ENCODE measurements at places on chromosomes 13 and 19. TPM values are rescaled to one million over a fixed set of nuclear protein-coding genes. Genes with fewer than 3 reads are reported as not detected.

DNA sequence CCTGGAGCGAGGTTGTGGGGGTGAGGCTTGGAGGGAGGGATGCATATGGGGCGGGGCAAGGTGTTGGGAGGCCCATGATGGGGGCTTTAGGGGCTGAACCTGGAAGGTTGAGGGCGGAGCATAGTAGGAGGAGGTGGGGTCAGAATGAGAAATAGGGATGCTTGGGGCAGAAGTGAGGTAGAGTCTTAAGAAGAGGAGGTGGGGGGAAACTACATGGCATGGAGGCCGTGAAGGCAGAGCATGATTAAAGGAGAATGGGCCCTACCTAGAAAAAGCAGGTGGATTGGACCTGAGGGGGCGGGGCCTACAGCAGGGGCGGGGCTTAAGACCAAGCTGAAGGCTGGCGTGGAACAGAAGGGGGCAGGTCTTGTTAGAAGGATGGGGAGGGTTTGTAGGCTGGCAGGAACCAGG is 799 bp downstream of the NR1H2 start:
- no peak for DNase-seq

DNA sequence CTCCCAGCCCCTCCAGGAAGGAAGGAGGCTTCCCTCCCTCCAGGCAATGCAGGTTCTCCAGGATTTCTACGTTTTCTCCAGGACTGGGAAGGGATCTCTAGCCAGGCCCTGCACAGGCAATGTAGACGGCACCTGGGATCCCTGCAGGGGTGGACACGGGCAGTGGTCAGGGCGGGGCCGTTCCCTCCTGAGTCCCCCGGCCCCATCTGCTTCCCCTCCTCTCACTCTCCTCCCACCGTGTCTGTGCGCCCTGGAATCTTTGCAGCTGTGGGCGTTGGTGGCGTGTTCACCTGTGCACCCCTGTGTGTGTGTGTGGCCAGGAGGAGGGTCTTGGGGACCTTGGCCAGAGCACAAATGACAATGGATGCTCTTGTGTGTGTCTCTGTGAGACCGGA is 10.0 kb downstream of the NRTN start:
- DNase-seq: no peak

DNA sequence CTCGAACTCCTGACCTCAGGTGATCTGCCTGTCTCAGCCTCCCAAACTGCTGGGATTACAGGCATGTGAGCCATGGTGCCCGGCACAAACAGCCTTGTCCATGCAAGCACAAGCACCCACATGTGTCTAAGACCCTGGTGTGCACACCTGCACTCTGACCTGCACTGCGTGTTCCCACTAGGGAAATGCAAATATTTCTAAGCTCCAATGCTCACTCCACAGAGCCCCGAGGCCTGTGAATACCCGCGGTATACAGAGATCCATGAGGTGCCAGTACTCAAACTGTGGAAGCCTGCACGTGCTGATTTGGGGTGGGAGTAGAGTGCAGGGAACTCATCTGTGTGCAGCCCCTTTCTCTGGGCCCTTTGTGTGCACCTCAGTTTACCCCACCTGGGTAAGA is 14.7 kb downstream of the GADD45B start:
- DNase-seq: no peak

DNA sequence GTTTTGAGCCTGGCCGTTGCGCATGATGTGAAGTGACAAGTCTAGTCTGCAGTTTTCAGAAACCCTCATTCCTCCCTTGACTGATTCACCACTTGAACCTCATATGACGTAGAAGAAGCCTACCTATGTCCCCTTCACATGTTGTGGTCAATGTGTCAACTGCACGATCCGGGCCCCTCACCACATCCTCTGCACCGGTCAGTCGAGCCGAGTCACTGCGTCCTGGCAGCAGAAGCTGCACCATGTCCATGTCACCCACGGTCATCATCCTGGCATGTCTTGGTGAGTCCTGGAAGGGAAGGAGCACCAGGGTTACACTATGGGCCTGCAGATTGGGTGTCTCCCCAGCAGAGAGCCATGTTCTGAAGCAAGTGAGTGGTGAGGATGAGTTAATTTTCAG is at the start of gene KIR2DL4:
TSS of gene KIR2DL4 (plus strand) at position 201 of the 400 bp plus-strand sequence. CDS start at position 243, 42 bp downstream.
- no peak for DNase-seq

DNA sequence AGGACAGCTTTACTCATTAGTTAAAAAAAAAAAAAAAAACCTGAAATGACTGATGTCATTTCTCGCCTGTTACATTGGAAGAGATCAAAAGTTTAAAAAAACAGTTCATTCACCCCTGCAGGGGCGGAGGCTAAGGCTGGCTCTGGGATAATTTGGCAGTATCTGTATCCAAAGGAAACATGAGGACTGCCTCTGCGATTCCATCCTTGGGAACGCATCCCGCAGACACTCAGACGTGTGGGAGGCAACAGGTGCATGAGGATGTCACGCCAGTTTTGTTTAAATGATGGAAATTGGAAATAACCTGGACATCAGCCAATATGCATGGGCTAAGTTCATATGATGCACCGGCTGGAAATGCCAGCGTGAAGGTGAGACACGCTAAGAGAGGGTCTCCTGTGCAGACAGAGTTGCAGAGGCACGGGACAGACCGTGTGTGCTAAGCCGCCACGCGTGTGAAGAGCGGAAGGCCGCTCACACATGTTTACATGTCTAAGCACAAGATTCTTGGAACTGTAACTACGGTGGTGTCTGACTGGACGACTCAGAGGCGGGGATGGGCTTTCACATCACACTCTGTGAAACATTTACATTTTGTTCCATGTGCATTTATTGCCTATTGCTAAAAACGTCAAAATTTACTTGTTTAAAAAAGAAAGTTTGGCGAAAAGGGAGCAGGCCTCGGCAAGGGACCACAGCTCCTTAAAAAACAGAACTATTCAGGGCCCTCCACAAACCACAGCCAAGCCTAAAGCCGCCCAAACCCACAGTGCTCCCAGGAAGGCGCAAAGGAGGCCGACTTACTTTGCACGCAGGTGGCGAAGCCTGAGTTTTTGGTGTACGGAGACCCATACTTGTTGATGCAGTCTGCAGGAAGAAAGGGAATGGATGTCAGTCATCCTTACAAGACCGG is 17.9 kb downstream of the GAS6 start:
- DNase-seq: no peak

The THSD8 gene
- total RNA-seq: not detected

All from pulmonary artery endothelial cell (primary cell).